Bronchial smooth muscle cell (primary cell): ENCODE measurements at places on chromosomes 12 and 14. TPM values are rescaled to one million over a fixed set of nuclear protein-coding genes. Genes with fewer than 3 reads are reported as not detected.

Gene CD163L1
- under 0.01 and 0.16 TPM in 2 replicates for total RNA-seq

Gene CDKN1B
- total RNA-seq = 28.8 and 31.2 TPM in 2 replicates

Gene RPGRIP1
- total RNA-seq = 0.16 TPM in 1 of 2 replicates, not detected in the other

Gene SOX5
- total RNA-seq = 6.2 and 7.7 TPM in 2 replicates

Gene NDUFA12
- total RNA-seq = 92.8 and 118 TPM in 2 replicates

Gene NANOG
- under 0.01 TPM in 1 of 2 replicates, not detected in the other for total RNA-seq

Gene CCDC184
- total RNA-seq = 0.32 and 0.34 TPM in 2 replicates

Gene DHRS4
- 61.6 and 72.0 TPM in 2 replicates for total RNA-seq

Gene SLC17A8
- 0.16 TPM in 1 of 2 replicates, not detected in the other for total RNA-seq

Gene SERPINA12
- not detected in 2 replicates for total RNA-seq

Gene KRT82
- total RNA-seq = not detected in 2 replicates

Gene EIF2B2
- 29.8 and 48.1 TPM in 2 replicates for total RNA-seq

Gene CLEC4E
- total RNA-seq = not detected in 2 replicates

Gene NTN4
- 14.7 and 48.6 TPM in 2 replicates for total RNA-seq

Gene REM2
- 0.09 and 0.16 TPM in 2 replicates for total RNA-seq

Gene KLRC4
- not detected in 2 replicates for total RNA-seq

Gene GARIN6
- total RNA-seq = not detected in 2 replicates

Gene TGM1
- 0.16 and 0.86 TPM in 2 replicates for total RNA-seq

Gene MYL6
- 2,436 and 3,376 TPM in 2 replicates for total RNA-seq

Gene DCP1B
- 7.0 and 9.0 TPM in 2 replicates for total RNA-seq

Gene NFE2
- total RNA-seq = 0.17 and 0.95 TPM in 2 replicates

Gene ENO2
- total RNA-seq = 18.4 and 19.9 TPM in 2 replicates

Gene GXYLT1
- total RNA-seq = 4.7 and 6.5 TPM in 2 replicates

Gene POLE
- total RNA-seq = 13.9 and 14.8 TPM in 2 replicates

Gene GNB3
- 1.3 and 2.0 TPM in 2 replicates for total RNA-seq

Gene TMEM30B
- 2.0 and 2.8 TPM in 2 replicates for total RNA-seq

Gene ZC2HC1C
- total RNA-seq = 1.4 and 1.5 TPM in 2 replicates

Gene CABP1
- 0.16 and 0.17 TPM in 2 replicates for total RNA-seq

Gene AACS
- total RNA-seq = 24.7 and 27.6 TPM in 2 replicates
